ENCODE measurements at places on chromosomes 2 and 18.

- no peak for DNase-seq
These were observed 747.4 kb upstream of the SLC8A1 start for GRCh38 chr2:41199334-41199733.

DNA sequence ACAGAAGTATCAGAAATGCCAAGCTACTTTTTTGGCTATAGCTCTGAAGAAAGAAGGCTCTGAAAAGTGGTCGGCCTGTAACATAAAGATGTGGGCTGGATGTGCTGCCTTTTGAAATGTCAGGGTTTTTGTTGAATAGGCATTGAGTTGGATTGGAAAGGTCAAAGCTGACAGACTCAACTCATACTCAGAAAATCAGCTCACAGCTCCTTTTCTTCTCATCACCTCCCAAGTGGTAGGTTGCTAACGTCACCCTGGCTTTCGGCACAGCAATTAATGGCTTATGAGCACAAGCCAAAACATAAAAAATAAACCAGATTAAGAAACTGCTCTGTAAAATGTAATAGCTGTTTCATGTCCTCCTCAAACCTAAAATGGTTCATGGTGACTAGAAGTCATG, 68.3 kb downstream of the KCNF1 start:
- no peak for DNase-seq

GRCh38 chr2:215687149-215688031, 251.5 kb upstream of the FN1 start:
- no peak for DNase-seq

DNA sequence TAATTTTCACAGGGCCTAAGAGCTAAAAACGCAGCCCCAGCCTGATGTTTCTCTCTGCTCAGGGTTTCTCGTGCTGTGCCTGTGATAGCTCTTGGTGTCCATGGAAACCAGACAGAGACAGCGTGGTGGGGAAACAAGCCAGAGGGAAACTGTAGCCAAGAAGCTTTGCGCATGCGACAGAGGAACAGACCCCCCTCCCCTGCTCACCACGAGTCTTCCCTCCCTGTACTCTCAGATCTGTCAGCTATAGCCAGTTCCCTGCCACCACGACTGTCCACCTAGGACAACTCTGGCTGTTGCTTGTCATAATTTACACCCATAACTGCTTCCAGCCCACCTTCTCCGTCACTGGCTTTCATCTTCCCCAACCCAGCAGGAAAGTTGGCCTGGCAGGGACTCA, 13.2 kb upstream of the DNAJC27 start:
- DNase-seq: no peak

GRCh38 chr2:217289907-217290280, 430.0 kb upstream of the TNP1 start:
- DNase-seq: no peak

DNA sequence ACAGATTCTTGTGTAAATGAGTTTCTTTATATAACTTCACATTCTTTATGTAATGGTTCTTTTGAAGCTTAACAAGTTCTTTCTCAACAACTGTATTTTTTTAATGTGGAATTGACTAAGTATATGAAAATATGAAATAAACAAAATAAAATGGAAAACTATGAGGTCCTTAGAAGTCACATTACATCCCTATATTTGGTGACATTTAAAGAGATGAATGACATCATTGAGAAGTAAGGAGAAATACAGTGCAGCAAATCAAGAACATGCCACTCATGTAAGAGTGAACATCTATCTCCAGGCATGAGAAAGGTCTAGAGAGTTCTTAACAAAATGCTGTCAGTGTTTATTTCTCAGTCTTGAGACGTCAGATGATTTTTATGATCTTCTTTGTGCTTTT, 39.0 kb upstream of the AAK1 start:
- DNase-seq: no peak

DNA sequence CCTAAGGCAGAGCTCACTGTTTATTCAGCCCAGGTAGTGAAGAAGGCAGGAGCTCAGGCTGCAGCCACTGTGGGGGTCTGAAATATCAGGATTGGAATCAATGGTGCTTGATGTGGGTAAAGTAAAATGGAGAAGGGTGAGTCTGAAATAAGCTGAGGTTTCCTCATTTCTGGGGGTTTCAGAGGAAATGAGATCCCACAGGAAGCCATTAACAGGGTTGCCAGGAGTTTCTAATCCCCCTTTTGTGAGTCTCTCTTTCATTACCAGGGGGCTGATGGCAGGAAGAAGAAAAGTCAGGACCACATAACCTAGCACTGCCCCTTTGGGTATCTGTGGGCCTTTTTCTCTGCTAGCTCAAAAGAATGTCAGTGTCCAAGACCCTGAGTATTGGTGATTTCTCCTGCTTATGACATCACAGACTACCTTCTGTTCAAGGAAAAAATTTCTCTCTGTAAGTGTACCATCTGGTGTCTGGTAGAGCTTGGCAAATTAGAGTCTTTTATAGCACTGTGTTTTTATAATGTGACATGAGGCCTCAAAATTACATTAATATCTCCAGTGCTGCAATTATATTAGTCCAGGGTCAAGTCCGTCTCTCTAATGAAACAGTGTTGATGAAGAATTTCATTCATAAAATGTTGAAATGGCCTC, 56.0 kb downstream of the LBH start:
- no peak for DNase-seq

DNA sequence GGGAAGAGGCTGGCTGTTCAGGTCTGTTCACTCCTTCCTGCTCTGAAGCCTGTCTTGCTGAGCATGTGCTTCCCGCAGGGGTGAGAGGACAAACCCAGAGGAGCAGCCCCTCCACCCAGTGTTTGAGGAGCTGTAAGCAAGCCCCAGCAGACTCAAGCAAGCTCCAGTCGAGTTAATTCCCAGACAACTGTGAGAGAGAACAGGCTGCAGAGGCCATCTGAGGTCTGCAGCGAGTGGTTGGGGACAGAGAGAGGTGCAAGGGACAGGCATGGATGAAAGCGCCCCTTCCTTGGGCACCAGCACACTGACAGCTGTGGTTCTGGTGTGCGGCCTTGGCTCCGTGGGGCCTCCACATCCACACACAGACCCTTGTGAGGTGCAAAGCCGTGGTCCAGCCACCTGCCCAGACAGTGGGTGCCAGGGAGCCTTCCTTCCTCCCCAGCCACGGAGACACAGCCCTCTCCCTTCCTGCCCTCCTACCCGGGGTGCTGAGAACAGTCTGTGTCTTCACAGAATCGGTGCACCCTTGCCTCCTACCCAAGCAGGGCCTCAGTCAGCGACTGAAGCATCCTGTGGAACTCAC, 36.2 kb downstream of the MAL start:
- DNase-seq: no peak

GRCh38 chr2:145402706-145403277, 882.9 kb upstream of the ZEB2 start:
- DNase-seq: no peak

DNA sequence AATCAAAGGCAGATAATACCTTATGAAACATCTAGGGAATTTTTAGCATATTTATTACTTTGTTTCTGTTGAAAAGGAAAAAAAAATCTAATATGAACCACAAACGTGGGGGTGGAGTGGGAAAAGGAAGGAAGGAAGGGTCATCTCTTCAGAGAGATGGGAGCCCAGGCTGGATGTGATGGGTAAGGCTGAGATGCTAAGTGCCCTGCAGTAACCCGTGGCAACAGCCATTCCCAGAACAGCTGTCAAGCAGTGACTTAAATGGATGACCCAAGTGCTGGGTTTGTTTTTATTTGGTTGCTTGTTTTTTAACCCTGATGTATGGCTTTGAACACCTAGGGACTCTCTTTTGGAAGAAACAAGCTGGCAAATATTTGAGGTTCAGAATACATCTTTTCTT, 50.7 kb upstream of the KLF7 start:
- no peak for DNase-seq

- DNase-seq: no peak
These were observed 42.6 kb downstream of the SESTD1 start for GRCh38 chr2:179222076-179222475.

DNA sequence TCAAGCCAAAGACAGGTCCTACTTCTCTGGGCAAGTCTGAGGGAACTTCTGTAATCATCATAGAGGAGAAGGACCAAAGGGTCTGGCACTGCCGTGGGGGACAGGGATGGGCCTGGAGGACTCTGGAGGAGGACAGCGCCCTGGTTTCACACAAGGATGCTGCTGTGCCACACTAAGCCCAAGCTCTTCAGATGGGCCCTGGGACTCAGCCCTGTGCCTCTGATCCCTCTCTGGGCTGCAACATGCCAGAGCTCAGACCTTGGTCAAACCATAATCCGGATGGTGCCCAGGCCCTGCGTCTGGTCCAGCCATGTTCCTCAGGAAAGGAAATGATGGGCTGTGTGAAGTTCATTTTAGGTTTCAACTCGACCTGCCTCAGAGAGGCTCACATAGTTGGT, 222.0 kb upstream of the COPS8 start:
- DNase-seq: no peak

DNA sequence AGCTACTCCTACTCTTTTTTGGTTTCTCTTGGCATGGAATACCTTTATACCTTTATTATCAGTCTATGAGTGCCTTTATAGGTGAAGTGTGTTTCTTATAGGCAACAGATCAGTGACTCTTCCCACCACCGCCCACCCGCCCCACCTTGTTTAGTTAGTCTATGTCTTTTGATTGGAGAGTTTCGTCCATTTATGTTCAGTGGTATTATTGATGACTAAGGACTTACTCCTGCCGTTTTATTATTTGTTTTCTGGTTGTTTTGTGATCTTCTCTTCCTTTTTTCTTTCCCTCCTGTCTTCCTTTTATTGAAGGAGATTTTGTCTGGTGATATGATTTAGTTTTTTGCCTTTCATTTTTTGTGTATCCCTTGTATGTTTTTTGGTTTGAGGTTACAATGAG, 179.5 kb downstream of the GULP1 start:
- no peak for DNase-seq

DNA sequence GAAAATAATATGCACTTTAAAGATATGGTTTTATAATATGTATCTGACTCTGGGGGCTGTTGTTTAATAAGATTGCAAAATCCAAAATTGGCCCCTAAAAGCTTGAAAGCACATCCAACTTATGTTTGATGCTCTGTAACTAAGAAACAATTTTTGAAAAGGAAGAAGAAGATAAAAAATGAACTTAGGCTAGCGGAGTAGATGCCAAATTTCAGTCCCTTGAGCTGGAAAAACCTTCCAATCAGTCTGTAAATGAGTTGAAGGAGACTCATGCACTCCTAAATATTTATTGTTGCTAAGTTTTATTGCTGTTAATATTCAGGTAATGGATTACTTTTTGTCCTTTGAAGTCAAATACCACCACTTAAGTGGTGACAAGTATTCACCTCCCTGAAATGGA, 465.0 kb downstream of the ZEB2 start:
- DNase-seq: no peak

- no peak for DNase-seq
These were observed 214.4 kb downstream of the FHOD3 start for GRCh38 chr18:36511791-36512352.

- DNase-seq: no peak
These were observed 5.0 kb downstream of the CAB39 start for GRCh38 chr2:230717600-230717999.

DNA sequence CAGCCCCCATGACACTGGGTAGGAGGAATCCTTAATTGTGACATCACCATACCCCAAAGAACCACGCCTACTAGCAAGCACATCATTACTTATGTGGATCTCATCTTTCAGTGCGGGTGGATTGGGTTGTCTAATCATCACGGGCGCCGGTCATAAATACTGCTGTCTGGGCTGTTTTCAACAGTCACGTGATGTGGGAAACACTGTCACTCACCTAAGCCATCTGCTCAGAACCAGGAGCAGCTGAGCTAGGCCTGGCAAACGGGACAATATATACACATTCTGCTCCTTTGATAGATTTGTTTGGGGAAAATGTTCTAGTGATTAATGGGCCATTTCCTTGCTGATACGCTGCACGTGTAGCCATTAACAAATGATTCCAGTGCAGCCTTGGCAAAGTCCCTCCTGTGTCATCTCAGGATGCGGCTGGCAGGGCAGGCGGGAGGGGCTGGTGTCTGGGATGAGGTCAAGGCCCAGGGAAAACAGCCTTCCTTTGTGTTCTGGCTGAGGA, 145.9 kb upstream of the COPS8 start:
- DNase-seq: no peak

DNA sequence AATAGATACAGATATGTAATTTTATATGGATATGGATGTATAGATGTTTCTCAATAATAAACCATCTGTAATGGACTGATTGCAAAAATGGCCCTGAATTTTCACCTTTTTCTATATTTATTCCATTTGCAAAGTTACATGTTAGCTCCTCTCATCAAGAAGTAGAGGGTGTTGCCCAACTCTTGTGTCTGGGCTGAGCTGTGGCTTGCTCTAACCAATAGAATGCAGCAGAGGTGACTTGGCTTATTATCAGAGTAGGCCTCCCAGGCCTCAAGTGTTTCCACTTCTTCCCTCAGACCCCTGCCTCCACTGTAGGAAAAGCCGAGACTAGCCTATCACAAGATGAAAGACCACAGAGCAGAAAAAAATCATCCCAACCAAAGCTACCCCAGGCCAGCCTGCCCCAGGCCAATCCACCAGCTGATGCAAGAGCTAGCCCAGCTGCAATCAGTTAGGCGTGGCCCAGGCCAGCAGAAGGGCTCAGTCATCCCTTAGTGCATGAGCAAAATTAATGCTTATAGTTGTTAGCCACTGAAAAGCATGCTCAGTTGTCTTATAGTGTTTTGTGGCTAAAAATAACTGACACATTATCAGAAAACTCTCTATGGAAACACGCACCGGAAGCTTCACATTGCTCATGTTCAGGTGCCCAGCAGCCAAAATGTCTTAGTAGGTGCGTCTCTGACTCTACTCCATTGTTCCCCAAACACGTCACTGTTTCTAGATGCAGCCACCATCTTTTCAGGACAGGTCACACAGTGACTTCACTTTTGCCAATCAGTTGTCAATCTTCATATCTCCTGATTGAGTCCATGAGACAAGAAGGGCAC, 464.0 kb downstream of the FBXO15 start:
- no peak for DNase-seq

DNA sequence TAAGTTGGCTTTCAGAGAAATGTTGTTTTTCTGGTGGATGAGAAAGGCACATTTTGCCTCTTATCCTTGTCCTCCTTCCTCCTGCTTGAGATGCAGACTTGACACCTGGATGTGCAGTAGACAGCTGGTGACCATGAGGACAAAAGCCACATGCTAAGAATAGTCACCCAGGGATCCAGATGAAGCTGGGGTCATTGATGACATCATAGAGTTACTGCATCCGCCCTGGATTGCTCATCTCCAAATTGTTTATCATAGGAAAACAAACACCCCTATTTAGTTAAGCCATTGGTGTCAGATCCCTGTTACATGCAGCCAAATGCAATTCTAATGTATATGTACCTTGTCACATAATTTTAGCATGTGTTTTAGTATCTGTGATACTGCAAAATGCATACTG, 16.3 kb upstream of the SLC1A4 start:
- no peak for DNase-seq

GRCh38 chr2:143974262-143974661, 545.7 kb downstream of the ZEB2 start:
- no peak for DNase-seq

DNA sequence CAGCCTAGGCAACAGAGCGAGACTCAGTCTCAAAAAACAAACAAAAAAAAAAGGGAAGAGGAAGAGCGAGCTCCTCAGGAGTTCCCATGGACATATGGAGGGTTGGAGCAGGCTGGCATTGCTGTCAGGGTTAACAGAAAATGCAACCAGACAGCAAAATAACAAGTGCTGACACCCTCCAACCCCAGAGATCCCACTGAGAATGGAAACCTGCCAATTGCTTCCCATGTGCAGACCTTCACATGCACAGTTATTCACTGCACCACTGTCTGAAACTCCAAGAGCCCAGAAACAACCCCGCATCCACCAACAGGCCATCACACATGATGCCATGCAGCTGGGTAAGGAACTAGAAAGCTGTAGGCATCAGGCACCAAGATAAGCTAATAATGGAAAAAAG, 43.5 kb downstream of the TFCP2L1 start:
- DNase-seq: no peak
